T follicular helper cell (primary cell): ENCODE measurements at places on chromosomes 6 and 20.

- DNase-seq: no peak
Observed at GRCh38 chr20:23200914-23201313, 114.8 kb upstream of the CD93 start.

DNA sequence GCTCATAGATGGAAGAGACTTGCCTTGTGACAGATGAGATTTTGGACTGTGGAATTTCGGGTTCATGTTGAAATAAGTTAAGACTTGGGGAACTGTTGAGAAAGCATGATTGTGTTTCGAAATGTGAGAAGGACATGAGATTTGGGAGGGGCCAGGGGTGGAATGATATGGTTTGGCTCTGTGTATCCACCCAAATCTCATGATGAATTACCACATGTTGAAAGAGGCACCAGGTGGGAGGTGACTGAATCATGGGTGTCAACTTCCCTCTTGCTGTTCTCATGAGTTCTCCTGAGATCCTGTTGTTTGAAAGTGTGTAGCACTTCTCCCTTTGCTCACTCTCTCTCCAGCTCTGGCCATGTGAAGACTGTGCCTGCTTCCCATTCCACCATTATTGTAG is 17.9 kb downstream of the AHI1 start:
- DNase-seq: no peak

DNA sequence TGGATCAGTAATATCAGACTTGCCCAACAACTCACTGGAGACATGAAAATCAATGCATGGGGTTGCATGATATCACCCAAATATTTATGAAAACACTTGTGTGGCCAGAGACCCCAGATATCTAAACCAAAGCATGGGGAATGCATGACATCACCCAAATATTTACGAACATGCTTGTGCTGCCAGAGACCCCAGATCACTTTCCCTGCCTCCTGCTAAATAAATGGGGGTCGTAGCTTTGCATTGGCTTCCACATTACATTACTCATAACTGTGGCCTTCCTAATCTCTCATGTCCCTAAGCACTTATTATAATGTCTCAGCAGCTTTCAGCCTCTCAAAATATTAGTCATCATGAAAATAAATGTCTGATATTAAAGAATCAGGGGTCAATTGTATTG is 838.0 kb upstream of the DEFB115 start:
- DNase-seq: no peak

DNA sequence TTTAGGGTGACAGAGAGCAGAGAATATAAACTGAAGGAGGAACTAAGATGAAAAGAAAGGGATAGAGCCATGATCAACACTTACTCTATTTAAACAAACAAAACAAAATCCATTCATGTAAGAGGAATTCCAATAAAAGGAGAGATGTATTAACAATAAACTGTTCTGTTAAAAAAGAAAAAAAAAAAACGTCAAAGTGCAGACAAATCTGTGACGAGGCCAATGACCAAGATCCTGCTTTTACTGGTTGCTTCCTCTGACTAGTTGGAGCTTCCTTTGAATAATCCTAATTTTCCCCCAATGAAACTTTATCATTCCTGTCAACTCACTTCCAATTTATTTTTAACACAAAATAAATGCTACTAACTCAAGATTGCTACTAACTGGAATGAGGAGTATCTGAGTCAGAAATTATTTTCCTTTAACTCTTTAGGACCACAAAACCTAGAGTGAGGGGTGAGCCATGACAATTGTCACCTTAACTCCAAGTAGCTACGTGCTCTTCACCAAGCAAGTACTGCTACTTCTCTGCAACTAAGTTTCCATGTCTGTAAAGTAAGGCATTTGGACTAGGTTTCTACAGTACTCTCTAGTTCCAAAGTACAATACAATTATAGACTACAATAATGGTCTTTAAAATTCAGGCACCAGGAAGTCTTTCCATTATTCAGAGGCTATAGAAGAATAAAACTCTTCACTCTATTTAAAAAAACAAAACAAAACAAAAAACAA is 152.0 kb downstream of the PTPRK start:
- no peak for DNase-seq

DNA sequence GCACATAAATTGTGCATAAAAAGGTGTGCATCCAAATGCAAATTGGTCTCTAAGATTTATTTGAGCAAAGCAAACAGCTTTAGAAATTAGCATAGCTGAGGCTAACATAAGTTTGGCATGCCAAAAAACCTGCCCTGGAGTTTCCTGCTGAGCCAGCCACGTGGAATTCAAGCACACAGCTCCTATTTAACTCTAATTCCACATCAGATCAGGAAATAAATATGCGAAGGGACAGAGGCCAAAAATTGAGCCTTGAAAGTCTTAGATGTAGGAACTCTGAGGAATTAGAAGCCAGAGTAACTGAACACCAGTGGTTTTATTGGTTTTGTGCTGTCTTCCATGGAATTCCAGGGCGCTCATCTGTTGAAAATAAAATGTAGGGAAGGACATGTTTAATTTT is 19.6 kb downstream of the SOBP start:
- DNase-seq: no peak

DNA sequence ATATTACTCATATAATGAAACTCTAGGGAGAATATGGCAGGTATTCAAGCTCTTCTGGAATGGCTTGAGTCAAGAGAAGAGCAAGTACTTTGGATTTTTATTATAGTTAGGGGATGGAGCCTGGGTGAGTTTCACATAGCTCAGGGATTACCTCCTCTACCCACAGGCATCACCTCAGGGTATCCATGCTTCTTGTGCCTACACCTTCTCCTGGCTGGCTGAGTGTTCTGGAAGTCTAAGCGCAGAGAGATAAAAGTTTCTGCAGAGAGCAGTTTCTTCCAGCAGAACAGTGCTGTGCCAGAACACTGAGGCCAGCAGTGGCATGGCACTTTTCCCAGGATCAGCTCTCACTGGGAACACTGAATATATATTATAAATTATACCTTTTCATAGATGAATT is 199.7 kb upstream of the KCNQ5 start:
- DNase-seq: no peak

DNA sequence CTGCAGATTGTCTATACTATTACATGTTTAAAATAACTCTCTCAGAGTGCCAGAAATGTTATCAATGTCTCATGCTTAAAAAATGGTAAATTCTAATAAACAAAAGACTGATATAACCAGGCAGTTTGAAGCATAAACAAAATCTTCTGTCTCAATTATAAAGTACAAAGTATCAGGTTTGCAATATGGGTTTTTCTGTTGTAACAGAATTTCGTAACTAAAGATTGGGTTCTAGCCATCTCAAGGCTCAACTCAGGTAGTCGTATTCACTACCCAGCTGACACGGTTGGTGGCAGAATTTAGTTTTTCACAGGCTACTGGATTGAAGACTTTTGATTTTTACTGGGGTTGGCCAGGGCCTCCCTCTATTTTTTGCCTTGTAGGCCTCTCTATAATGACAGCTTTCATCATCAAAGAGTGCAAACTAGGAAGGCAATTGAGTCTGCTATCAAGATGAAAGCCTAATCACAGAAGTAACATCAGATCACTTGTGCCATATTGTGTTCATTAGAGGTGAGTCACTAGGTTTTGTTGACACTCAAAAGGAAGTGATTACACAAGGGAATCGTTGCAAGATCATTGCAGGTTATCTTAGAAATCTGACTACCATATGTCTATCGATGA is 3.6 kb downstream of the CYP39A1 start:
- DNase-seq: no peak

DNA sequence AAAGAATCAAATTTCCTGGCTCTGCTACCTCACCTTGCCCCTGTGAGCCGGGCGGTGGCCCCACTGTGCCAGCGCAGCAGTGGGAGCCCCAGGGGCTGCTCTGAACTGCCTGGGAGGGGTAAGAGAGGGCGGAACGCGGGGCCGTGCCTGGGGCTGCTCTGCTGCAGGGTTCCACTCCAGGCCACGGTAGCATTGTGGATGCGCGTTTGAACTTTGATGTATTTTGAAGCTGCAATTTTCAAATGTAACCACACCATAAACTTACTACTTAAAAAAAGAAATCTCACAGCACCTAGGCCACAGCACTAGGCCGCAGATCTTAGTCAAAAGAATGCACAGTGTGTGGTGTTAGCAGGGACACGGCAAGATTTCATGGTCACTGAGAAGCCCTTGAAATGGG is 57.5 kb downstream of the PRDM1 start:
- no peak for DNase-seq

- no peak for DNase-seq
Observed at GRCh38 chr6:150098155-150098554, 29.2 kb upstream of the ULBP3 start.

DNA sequence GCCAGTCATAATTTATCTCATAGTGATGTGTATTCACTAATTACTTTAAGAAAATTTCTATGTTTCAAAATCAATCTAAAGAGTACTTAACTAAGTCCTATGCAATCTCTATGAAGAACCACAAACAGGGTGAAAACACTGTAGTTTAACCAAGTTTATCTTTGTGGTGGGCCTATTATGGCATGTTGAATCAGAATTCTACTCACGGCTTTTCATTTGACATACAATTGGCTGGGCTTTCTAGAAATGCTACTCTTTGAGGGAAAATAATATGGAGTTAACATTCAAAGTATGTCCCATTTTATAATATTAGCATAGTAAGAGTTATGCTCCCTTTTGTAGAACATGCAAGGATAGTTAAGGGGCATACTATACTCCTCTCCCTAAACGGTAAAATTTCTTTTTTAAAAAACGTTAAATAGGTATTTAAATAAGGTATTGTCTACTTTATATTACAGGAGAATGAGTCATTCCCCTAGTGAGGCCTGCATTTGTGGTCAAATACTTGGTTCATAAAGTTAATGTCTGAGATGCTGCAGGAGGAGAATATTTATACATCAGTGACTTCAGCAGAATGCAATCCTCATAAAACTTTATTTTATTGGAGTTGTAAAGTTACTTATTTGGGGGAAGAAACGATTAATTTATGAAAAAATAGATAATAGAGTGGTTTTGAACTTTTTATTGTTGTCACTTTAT is 1.8 kb downstream of the MOXD1 start:
- no peak for DNase-seq

DNA sequence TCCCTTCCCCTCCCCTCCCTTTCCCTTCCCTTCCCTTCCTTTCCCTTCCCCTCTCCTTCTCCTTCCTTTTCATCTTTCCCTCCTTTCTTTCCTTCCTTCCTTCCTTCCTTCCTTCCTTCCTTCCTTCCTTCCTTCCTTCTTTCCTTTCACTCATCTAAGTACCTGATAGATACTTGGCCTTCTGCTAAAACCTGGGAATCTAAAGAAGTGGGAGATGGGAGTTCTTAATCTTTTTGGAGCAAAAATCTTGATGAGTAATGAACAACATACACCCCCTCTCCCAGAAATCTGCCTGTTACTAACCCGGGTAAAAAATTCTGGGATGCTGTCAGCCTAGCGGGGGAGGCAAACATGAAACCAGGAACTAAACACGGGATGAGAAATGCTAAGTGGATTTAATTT is 100.7 kb downstream of the VEGFA start:
- DNase-seq: no peak

DNA sequence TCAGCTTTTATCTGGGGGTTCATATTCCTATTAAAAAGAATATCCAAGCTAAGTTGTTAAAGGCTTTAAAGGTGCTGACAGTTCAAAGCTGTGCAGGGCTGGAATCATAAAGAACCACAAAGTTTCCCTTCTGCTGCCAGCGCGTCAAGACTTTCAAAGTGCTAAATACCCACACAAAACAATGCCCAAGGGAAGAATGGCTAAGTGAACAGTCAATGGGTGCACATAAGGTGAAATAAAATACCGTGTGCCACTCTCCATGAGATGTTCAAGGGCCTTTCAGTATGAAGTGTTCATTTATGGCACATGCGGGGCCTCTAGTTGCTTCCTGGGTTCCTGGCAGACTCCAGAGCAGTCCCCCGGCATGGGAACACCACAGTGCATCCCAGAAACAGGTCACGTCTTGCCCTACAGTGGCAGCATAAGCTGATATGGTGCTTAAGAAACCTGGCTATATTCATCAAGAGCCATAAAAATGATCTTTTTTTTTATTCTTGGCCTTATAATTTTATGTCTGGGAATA is 14.1 kb downstream of the TXNDC5 start:
- no peak for DNase-seq

- no peak for DNase-seq
Observed at GRCh38 chr6:140867336-140867735, 1265.4 kb upstream of the GJE1 start.
